ENCODE measurements at places on chromosomes 5 and 9.
A peak's percentile ranks its signal among the peaks of the same experiment; 100 is the strongest.

- DNase-seq = no peak
Measured at GRCh38 chr5:56480705-56481427, 247.7 kb upstream of the ANKRD55 start.

- DNase-seq = no peak
Measured at GRCh38 chr5:53397845-53398244, 82.6 kb upstream of the FST start.

DNA sequence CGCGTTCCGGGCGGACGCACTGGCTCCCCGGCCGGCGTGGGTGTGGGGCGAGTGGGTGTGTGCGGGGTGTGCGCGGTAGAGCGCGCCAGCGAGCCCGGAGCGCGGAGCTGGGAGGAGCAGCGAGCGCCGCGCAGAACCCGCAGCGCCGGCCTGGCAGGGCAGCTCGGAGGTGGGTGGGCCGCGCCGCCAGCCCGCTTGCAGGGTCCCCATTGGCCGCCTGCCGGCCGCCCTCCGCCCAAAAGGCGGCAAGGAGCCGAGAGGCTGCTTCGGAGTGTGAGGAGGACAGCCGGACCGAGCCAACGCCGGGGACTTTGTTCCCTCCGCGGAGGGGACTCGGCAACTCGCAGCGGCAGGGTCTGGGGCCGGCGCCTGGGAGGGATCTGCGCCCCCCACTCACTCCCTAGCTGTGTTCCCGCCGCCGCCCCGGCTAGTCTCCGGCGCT, at the start of gene DAPK1:
DAPK1 (plus strand) TSS at position 264 of the 442 bp plus-strand sequence. CDS start 1,211 bp downstream, outside the sequence.
- DNase-seq = peak; percentile 29

DNA sequence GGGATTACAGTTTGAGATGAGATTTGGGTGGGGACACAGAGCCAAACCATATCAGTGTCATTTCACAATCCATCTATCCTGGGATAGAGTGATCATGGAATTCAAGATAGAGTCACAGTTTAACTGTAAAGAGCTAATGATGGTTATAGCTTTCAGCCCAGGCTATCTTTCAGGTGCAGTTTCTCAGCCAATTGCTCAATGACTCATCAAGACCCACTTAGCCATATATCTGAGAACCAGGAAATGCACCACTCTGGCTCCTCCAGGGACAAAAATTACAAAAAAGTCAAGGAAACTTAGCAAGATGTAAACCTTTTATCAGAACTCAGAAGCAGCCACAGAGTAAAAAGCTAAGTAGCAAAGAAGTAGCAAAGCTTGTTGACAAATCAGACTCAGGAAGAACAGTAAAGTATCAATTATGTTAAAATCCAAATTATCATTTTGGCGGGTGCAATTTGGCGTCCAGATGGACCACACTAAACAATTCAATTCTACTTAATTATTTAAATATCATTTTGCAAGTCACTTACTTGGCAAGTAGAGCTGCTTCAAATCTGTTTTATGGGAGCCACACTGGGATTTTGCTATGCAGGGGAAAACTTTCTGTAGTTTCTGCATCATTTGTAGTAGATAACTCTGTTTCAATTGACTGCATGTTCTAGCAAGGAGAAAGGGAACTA, 169.4 kb downstream of the TLE1 start:
- DNase-seq = no peak

DNA sequence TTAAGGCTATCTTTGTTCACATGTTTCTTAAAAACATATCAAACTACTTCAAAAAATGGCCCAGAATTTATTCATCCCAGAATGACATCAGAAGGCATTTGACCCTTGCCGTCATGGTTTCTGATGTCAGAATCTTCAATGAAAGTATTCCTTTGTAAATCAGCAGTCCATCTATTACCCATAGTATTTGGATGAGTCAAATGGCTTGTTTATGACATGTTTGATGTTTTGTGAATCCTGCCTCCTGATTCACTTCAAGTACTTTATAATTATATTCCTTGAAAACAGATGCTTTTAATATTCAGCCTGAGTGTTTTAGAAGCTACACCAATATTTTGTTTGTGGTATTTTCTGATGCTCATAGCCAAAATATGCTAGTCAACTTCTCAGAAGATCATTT, 200.8 kb upstream of the MEF2C start:
- DNase-seq = no peak

- no peak for DNase-seq
Measured at GRCh38 chr9:99931155-99931840, 24.8 kb downstream of the STX17 start.

GRCh38 chr9:8436786-8437185, 637.2 kb upstream of the DMAC1 start:
- DNase-seq = no peak

GRCh38 chr9:98724810-98725530, 16.2 kb upstream of the GABBR2 start:
- DNase-seq = no peak

DNA sequence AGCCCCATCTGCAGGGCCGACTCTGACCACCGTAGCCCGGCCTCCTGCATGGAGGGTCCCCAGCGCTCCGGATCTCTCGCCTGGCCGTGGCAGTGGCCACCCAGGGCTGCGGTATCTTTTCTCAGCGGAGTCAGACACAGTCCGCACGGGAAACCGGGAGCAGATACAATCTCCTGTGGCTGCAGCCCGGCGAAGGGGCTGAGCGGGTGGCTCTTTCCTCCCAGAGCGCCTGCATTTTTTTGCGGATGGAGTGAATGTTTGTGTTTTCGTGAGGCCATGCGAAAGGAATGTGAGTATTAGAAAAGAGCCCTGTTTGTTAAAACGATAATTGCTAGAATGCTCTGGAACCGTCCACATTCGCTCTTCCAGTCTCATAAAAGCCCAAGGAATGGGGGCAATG, 53.4 kb upstream of the PTCH1 start:
- no peak for DNase-seq

GRCh38 chr5:79992891-79993657, 2.0 kb upstream of the MTX3 start:
- no peak for DNase-seq

- DNase-seq = no peak
Measured at GRCh38 chr5:165201771-165202518, 1696.5 kb downstream of the MAT2B start.

- DNase-seq = no peak
Measured at GRCh38 chr9:88781628-88782391, 209.5 kb upstream of the S1PR3 start.

- DNase-seq = no peak
Measured at GRCh38 chr5:11477786-11478185, 426.5 kb downstream of the CTNND2 start.

DNA sequence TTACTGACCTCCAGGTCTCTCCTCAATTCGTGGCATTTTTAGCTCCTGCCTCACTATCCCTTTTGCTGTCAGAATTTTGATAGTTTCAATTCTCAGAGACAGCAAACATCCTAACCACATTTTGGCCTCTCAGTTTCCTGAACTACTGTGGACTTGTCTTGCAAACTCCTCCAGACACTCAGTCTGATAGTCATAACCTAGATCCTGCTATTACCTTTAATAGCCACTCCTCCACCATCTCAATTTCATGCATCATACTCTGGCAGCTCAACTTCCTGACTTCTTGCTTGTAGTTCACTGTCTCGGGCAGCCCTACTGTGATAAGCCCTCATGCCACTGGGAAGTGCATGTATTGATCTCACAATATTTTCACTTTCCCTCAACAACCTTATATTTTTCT, 481.8 kb upstream of the CDH18 start:
- DNase-seq = no peak

DNA sequence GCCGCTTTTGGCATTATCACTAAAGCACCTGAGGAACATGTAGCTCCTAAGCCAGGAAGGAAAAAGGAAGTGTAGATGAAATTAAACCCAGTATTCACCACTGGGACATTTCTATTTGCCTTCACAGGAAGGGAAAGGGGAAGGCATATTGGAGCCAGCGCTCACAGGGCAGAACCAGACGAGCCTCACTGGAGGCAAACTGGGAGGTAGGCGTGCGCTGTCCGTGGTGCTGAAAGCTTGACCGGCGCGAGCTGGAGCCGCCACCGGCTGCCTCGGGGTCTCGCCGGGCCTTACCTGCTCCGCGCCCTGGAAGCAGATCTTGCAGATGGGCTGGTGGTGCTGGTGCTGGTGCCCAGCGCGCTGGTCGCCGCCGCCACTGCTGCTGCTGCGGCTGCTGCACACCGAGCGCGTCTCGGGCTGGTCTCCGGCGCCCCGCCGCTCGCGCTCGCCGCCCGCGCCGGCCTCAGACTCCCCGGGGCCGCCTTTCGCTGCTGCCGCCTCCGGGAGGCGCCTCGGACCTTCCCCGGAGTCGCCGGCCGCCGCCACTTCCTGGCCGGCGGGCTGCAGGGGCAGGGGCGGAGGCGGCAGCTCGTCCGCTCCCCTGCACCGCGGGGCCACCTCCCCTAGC, 732 bp downstream of the MARCHF11 start:
- no peak for DNase-seq

GRCh38 chr5:138832218-138832617, 42.9 kb downstream of the LRRTM2 start:
- DNase-seq = no peak

GRCh38 chr5:65184780-65185179, 296.9 kb downstream of the ADAMTS6 start:
- no peak for DNase-seq

- DNase-seq = no peak
Measured at GRCh38 chr9:128555180-128555721, 2.9 kb downstream of the SPTAN1 start.

Measured in GM12891 (cell line).